ENCODE measurements at places on chromosomes 11 and 22.
A peak's percentile ranks its signal among the peaks of the same experiment; 100 is the strongest.

DNA sequence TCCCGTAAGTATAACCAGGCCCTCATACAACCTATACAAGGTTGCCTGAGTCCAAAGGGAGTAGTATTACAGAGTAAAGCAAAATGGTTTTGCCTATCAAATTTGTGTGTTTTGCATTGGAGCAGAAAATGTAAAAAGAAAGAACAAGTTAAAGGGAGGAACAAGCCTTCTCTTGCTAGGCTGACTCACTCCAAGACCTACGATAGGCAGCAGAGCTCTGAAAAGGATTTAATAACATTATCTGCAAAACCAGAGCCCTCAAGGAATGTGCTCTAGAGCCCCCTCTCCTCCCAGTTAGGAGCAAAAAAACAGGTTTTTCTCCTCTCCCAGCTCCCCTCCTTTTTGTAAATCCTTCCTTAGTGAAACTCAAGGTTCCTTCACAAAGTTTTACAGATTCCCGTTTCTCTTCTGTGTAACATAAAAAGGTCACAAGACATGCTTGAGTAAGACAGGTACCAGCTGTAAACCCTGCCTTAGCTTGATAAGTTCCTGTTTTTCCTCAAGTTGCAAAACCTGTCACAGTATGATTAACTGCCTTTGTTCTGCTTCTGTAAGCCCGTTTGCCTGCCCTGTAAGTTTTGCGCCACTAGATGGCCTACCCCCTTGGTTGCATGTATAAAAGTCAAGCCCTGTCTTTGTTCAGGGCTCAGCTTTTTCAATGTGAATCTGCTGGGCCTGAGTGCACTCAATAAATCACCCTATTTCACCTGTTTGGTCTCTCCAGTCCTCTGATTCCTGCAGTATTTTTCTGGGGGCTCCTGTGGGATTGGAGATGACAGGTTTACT is 498.2 kb downstream of the KCNA4 start:
- DNase-seq, result no peak

DNA sequence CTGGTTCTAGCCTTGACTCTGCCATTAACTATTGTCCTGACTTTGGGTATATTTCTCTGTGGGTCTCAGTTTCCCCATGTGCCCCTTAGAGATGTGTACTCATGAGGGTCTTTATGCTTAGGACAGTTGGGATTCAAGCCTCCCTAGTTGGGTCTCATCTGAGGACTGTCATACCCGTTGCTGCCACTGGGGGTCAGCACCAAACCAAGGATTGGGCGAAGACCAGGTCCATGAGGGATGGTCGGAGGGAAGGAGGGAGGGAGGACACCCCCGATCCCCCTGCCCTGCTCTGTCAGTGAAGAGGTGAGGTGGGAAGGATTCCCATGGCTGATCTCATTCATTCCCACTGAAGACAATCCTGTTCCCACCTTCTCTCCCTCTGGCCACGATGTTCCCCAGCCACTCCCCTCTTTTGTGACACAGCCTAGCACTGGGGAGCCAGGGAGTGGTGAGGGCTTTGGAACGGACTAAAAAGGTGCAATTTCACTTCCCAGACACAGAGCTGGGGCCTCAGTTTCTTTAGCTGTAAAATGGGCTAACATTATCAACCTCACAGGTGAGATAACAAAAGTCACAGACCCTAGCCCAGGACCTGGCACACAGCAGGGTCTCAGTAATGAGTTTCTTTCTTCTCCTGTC is 12.4 kb upstream of the KLHL35 start:
- DNase-seq, result peak; percentile 78

GRCh38 chr11:67279589-67280340 is 9.3 kb upstream of the ANKRD13D start:
- DNase-seq, result no peak

DNA sequence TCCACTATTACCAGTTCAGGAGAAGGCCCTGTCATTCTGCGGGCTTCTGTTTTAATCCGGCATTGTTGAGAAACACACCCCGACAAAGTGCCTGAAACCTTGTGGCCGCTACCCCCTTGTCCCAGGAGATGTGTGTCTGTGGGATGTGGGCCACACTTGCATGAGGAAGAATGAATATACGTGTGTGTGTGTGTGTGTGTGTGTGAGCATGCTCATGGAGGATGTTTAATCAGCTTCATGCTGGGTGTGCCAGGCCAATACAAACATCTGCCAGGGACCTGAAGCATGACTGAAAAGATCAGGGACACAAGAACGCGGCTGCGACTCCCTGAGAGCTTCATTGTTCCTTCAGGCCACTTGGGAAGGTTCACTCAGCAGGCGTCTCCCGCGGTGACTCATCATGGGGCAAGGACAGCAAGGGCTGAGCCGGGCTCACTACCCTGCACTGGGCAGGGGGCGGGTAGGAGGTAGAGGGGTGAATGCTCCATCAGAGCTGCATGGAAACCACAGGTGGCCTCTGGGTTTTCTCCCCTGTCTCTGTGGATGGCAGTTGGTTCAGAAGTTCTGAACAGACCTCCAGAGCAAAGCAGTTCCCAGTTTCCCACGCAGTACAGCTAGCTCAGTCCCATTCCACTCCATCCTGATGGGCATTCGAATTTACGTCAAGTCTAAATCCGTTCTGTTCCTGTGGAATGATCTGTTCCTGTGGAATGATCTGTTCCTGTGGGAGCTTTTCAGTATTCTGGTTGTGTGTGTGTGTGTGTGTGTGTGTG is 7.0 kb upstream of the MALAT1 start:
- no peak for DNase-seq

- DNase-seq, result no peak
Measured at GRCh38 chr11:7348432-7349304, 97.0 kb downstream of the SYT9 start.

DNA sequence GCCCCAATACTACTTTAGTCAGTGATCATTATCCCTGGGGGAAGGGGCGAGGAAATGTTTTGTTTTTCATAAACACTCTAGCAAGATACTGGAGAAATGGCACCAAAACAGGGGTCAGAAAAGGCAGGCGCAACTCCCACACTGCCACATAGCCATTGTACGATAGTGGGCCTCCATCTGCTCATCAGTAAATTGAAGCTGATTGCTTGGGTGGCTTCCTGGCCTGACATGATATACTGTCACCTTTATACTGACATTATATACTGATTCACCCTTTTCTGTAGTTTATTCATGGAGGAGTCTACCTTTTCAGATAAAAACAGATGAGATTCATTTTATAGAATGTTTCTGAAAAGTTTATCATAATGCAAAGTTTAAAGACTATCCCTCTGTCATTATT is 51.6 kb upstream of the CCDC34 start:
- DNase-seq, result no peak

DNA sequence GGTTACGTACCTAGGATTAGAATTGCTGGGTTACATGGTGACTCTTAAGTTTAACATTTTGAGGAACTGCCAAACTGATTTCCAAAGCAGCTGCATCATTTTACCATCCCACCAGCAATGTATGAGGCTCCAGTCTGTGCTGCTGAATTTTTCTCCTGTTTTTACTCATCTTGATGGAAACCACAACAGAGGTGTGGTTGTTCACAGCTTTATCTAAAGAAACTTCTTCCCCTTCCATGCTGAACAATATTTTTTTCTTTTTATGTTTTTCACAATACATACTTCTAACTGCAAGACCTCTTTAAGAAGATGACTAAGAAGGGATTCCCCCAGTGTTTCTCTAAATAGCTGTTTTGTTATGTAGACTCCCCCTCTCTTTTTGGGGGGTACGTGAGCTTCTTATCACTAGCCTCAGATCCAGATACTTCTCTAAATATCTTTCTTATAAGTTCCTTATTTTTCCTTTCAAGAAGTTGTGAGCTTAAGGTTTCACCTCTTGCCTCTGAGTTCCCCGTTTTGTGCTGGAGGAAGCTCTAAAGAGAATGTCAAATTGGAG is 24.0 kb downstream of the TCP11L1 start:
- DNase-seq, result peak; percentile 19

GRCh38 chr11:35792148-35792845 is 129.7 kb downstream of the TRIM44 start:
- no peak for DNase-seq

- no peak for DNase-seq
Measured at GRCh38 chr11:118341815-118342489, 553 bp downstream of the CD3D start.

- DNase-seq, result no peak
Measured at GRCh38 chr11:30171661-30172060, 59.2 kb upstream of the FSHB start.

GRCh38 chr11:76005756-76006155 is 190.7 kb downstream of the UVRAG start:
- DNase-seq, result no peak

DNA sequence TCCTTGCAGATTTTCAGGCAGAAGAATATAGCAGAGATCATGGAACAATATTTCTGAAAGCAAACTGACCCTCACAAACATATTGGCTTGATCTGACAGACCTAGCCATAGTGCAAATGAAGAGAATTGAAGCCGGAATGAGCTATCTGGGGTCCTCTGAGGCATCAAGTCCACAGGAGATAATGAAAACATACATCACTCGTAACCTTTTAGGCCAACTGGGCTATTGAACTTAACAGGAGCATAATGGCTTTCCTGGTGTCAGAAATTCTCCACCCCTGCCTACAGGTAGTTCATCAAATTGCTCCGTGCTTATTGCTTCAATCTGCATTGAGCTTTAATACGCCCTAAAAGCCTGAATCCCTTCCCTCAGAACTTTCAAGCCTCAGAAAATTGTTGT is 1414.6 kb upstream of the TENM4 start:
- no peak for DNase-seq

DNA sequence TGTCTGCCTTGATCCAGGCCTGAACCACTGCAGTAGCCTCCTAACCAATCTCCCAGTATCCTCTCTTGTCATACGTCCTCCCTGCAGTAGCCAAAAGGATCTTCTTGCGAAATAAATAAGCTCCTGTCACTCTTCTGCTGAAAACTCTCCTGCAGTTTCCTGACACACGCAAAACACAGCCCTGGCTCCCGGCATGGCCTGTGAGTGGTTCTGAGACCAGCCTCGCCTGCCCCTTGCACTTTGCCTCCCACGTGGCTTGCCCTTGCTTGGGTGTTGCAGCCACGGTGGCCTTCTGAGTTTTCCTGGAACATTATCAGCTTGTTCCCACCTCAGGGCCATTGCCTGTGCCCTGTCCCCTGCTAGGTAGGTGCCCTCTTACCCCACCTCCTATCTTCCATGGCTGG is 7.2 kb downstream of the ZC3H7B start:
- DNase-seq, result no peak

DNA sequence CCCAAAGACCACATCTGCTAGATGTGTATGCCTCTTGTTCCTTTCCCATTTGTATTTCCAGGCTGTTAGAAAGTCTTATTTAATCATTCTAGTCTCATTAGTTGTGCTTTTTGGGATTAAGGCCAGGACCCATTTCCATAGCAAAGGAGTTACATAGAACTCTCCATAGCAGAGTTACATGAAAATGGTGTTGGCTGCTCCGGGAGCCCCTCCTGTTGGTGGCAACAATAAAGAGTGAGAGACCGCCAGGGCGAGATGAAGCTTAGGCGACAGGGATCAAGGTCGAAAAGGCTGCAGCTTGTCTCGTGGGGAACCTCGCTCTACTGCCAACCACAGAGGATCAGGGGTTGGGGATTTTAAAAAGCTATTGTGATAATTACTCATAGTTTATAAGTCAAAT is 58.3 kb downstream of the GRIK4 start:
- no peak for DNase-seq

DNA sequence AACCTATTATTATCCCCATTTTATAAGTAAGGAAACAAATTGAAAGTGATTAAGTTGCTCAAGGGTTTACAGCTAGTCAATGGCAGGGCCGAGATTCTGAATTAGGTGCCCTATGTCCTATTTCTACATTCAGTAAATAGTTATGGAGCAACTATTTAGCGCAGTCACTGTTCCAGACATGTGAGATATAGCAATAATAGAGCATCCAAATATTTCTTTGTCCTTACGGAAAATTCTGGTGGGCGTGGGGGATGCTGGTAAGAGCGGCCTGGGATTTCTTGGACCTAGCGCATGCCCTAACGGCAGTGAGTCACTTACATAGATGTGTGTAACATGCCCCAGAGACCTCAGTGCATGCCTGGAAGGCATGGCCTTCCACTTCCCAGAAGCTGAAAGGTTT is 4.4 kb downstream of the DTX4 start:
- DNase-seq, result no peak

DNA sequence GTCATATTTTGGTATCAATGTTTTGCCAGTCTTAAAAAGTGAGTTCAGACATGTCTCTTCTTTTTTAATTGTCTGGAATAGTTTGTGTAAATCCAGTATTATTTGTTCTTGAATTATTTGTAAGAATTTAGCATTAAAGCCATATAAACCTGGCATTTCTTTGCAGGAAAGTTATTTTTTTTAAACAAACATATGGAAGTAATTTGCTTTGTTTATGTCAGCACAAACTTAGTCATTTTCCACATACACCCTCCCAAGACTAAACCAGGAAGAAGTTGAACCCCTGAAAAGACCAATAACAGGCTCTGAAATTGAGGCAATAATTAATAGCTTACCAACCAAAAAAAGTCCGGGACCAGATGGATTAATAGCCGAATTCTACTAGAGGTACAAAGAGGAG is 9.1 kb upstream of the CCDC81 start:
- DNase-seq, result no peak

GRCh38 chr11:104652996-104653395 is 245.3 kb downstream of the CASP12 start:
- no peak for DNase-seq

GRCh38 chr11:10693509-10694081 is at the start of gene IRAG1:
Gene IRAG1, minus strand, starts transcription at chr11:10693755. Its CDS starts 153 bp downstream, at chr11:10693602.
- DNase-seq, result no peak

DNA sequence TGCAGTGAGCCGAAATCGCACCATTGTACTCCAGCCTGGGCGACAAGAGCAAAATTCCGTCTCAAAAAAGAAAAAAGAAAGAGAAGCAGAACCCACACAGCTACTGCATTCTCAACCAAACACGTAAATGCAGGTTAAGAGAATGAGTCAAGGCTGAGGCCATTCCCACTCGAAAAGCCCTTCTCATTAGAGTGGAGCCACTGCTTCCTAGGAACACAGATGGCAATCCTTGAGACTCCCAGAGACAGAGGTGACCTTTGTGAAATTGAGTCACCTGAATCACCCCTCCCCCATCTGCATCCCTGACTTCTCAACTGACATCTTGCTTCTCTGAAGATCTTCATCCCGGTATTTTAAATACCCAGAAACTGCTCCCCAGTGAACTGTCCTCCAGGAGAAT is 8.2 kb downstream of the PACSIN2 start:
- DNase-seq, result no peak

GRCh38 chr22:49449377-49449776 is 378.3 kb downstream of the BRD1 start:
- no peak for DNase-seq

- peak; percentile 76 for DNase-seq
Measured at GRCh38 chr22:50209893-50210292, 9.1 kb downstream of the SELENOO start.

- no peak for DNase-seq
Measured at GRCh38 chr11:83502041-83502440, 215.9 kb upstream of the CCDC90B start.

Data from stimulated activated CD4-positive, alpha-beta T cell treated with anti-CD3 and anti-CD28 coated beads, Interleukin-4, amount 100 ng/mL, for 24 hours (primary cell).